ENCODE measurements at places on chromosomes 5 and 9. TPM values are rescaled to one million over a fixed set of nuclear protein-coding genes. Genes with fewer than 3 reads are reported as not detected.

RAB3C gene
- not detected for total RNA-seq

- no peak for DNase-seq
- peak overlapping the region; percentile 52 for H3K4me3 ChIP-seq
Observed at GRCh38 chr9:38311382-38312270, 80.9 kb upstream of the ALDH1B1 start.

GLIPR2 gene
- 7.1 TPM for total RNA-seq

MARVELD2 gene
- 1.3 TPM for total RNA-seq

DNA sequence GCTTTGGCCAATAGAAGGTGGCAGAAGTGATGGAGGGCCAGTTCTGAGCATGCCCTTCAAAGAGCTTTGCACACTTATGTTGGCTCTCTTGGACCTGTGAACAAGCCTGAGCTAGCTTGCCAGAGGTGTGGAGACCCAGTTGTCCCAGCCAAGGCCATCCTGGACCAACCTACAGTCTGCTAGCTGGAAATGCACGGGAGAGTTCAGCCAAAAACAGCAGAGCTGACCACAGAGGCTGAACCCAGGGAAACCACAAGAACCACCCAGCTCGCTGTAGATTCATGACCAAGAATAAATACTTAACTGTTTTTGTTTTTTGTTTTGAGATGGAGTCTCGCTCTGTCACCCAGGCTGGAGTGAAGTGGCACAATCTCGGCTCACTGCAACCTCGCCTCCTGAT, 65.4 kb upstream of the HAND1 start:
- H3K4me1 ChIP-seq, result no peaks in the 10 kb centered on the region
- DNase-seq, result no peak
- H3K27ac ChIP-seq, result no peak overlapping the region
- no peaks in the 10 kb centered on the region for H3K36me3 ChIP-seq
- no peak overlapping the region for H3K4me3 ChIP-seq
- H3K27me3 ChIP-seq, result no peaks in the 10 kb centered on the region

DNA sequence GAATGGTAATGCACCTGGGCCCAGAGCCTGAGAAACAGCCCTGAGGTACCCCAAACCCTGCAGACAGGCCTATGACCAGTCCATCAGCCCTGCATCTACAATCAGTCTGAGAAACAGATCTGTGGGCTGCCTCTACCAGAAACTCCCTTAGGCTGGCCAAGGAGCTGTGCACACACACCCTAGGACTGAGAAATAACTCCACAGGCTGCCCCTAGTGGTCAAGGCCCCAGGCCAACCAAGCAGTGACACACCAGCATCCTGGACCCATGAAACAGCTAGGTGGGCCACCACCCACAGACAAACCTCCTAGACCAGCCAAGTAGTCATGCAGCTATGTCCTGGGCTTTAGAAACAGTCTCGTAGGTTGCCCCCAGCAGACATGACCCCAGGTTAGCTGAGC, 253.6 kb upstream of the VLDLR start:
- no peak overlapping the region for H3K4me3 ChIP-seq
- no peak overlapping the region for H3K27ac ChIP-seq
- no peak for DNase-seq
- H3K36me3 ChIP-seq, result no peaks in the 10 kb centered on the region
- no peaks in the 10 kb centered on the region for H3K4me1 ChIP-seq

Data from heart left ventricle (tissue), 16 donors.